ENCODE measurements at places on chromosomes 6 and 20.

DNA sequence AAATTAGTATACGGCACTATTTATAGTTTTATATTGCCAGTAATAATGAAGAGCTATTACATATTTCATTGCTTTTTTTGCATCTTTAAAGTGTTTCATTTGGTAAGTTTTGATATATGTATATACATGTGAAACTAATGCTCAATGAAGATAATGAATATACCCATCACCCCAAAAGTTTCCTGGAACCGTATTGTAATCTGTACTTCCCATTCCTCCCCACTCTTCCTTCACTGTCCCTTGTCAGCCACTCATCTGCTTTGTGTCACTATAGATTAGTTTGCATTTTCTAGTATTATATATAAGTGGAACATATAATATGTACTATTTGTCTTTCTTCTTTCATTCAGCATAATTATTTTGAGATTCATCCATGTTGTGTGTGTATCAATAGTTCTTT, 10.3 kb upstream of the TBC1D32 start:
- DNase-seq: no peak

GRCh38 chr20:57212534-57213276, 53.7 kb downstream of the BMP7 start:
- no peak for DNase-seq

DNA sequence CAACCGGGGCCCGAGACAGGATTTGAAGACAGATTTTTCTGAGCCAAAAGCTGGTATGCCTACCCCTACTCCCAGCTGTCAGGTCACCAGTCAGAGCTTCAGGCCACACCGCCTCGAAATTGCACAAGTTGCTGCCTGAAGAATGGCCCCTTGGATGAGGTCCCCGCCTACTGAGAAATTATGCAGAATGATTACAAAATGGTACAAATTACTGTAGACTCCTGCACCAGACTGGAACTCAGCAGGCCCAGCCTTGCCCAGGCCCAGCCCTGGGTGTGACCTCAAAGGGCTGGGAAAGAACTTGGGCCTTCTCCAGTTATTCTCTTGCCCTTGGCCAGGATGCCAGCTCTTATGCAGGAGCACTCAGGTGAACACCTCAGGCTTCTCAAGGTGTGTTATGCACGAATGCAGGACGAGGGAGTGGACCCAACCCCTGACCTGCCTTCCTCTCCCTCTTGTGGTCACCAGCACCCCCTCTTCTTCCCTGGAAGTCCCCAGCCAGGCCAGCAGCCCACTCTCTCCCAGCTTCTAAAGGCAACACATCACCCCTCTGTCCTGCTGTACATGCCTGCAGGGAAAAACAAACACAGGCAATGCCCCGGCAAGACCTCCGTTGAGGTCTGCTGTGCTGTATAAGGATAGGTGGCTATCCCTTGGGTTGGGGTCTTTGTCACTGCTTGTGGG, 88.7 kb upstream of the NAA20 start:
- no peak for DNase-seq

DNA sequence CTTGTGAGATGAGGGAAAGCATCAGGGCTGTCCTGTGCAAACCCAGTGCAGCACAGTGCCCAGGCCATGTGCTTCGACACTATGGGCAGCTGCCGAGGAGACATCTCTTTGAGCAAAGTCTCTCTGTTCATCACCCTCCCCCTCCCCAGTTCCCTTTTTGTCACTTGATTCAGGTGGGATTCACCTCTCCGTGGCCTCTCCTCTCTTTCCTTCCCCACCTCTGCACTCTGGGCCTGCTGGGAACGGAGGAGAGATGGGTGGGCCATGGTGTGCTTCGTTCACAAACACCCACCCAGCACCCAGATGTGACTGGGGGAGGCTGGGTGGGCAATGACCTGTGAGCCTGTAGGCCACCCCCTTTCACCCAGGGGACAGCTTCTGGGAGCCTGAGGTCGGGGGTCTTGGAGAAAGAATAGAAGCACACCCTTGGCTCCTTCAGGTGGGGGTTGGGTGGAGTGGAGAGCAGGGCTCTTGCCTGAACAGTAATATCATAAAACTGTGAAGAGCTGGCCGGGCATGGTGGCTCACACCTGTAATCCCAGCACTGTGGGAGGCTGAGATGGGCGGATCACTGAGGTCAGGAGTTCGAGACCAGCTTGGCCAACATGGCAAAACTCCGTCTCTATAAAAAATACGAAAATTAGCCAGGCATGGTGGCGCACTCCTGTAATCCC, 33.5 kb upstream of the DLGAP4 start:
- DNase-seq: no peak

DNA sequence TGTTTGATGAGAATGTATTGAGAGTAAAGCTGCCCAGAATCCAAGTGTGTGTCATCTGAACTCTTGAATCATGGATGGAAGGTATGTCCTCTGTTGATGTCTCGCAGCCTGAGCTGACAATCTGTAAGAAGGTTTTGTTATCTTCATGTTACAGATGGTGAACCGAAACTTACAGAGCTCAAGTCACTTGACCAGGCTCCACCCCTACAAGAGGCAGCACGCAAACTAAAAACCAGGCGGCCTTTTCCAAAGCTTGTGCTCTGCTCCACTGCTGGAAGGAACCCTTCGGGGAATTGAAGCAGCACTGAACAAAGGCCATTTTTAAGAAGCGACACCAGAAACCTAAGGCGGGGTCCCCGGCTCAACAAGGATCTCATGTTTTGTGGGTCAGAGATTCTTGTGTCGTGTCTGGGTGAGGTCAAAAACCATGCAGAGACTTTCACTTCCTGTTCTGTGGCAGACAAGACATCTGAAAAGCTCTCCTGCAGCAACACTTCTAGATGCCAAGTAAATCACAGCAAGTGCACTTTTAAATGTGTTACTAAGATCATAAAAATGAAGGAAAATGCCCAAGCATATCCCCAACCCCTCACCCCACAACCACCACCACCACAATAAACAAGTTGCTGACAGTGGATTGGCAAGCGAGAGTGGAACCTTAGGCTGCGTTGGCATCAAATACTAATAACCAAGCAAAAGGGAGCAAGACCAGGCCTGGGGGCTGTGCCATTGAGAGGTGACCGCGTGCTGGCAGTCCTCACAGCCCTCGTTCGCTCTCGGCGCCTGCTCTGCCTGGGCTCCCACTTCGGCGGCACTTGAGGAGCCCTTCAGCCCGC, 27.3 kb downstream of the NQO2 start:
- DNase-seq: no peak
